ENCODE measurements at places on chromosomes 6 and 20.

GRCh38 chr20:24566656-24567055 lies 97.2 kb downstream of the SYNDIG1 start:
- DNase-seq, result no peak

DNA sequence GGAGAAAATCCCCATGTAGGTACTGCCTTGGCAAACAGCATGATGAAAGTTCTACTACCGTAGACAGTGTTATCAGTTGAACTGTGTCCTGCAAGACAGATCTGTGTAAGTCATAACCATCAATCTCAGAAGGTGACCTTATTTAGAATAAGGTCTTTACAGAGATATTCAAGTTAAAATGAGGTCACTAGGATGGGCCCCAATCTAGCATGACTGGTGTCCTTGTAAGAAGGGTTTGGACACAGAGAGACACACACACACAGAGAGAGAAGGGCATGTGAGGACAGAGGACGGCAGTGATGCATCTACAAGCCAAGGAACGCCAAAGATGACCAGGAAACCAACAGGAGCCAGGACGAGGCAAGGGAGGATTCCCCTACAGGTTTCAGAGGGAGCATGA lies 8.8 kb downstream of the TXNDC5 start:
- DNase-seq, result no peak

DNA sequence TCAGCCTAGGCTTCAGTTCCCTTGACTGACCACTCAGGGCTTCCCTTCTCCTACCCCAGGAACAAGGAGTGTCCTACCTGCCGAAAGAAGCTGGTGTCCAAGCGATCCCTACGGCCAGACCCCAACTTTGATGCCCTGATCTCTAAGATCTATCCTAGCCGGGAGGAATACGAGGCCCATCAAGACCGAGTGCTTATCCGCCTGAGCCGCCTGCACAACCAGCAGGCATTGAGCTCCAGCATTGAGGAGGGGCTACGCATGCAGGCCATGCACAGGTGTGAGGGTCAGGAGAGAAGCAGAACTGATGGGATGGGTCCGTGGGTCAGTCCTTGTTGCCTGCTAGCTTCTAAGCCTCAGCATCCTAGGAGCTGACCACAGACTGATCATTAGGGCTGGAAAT lies 1.6 kb downstream of the RING1 start:
- no peak for DNase-seq

GRCh38 chr6:30103872-30104179 lies 9.1 kb downstream of the TRIM31 start:
- no peak for DNase-seq

DNA sequence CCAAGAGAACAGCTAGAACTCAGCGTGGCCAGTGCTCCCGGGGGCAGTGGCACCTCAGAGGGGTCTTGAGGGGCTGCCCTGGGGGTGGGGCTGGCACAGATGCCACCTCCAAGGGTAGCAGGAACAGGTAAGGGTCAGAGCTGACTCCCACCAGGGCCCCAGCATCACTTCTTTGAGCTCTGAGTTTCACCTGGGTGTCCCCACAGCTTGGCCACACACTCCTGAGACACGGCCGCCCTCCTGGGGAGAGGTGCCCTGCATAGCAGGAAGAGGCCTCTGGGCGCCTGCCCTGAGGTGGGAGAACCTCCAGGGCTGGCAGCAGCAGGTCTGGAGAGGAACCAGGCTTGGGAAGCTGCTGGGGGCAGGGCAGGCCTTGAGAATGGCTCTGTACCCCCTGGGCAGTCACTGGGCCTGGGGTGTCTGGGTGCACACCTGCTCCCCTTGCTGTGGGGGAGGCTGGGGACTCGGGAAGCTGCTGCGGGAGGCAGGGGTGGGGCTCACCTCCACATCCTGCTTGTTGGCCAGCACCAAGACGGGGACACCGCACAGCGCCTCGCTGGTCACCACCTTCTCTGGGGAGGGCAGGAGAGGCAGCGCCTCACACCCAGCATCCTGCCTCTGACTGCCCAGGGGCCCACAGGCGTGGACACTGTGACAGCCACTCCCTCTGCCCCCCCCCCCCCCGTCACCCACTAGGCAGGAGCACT lies 5.0 kb downstream of the TNFRSF6B start:
- DNase-seq, result no peak

All from CD4-positive, alpha-beta T cell treated with Interleukin-2 at 100 ng/mL for 4 hours (primary cell).